ENCODE measurements at places on chromosomes 11 and 22.

DNA sequence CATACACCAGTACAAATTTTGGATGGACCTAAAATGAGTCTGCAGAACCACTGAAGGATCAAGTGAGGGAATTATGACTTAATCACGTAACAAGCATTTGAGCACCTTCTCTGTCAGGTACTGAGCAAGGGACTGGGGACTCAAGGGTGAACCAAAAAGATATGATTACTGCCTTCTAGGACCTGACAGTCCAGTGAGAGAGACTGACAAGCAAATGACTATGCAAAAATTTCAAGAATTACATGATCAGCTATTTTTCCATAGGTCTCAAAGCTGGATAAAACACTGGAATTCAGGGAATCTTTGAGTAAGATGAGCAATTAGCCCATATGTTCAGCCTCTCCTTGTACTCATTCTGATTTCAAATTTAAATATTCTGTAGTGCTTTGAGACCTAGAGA lies 5.2 kb upstream of the STT3A start:
- no peak for DNase-seq

DNA sequence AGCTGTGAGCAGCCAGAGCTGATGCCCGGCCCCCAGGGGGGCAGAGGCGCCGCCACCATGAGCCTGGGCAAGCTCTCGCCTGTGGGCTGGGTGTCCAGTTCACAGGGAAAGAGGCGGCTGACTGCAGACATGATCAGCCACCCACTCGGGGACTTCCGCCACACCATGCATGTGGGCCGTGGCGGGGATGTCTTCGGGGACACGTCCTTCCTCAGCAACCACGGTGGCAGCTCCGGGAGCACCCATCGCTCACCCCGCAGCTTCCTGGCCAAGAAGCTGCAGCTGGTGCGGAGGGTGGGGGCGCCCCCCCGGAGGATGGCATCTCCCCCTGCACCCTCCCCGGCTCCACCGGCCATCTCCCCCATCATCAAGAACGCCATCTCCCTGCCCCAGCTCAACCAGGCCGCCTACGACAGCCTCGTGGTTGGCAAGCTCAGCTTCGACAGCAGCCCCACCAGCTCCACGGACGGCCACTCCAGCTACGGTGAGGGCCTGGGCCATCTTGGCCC lies 6.1 kb downstream of the CDC42EP1 start:
- no peak for DNase-seq

GRCh38 chr22:31544481-31545480 lies 48.4 kb downstream of the SFI1 start:
- no peak for DNase-seq

DNA sequence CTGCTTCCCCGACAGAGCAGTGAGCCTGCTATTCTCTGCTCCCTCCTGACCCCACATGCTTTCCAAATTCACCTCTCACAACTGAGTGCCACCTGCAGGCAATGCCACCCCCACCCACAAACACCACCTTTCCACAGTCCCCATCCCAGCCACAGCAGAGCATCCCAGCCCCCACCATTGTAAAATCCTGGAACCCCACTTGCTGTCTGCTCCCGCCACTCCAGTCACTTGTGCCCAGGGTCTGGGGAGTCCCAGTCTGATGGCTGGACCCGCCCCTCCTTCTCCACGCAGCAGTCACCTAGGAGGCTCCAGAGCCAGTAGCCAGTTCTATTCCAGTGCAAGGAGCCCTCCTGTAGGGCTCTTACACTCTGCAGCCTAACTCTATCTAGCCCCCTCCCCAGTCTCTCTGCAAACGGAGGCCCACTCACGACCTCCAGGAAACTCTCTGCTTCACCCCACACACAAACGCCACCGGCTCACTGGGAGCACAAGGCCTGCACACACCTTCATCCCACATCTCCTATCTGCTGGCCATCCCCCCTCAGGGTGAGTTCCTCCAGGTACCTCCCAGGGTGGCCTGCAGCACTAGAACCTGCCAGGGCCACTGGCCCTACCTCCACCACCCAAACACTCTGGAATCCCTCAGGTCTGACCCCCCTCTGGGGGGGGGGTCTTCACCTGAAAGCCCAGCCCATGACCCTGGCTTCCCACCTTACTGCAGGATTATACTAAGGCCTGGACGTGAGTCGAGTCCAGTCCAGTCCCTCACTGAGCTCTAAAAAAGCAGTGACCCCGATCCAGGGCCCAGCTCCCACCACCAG lies 1.4 kb downstream of the GNB1L start:
- DNase-seq = no peak

Measured in stimulated activated CD4-positive, alpha-beta T cell treated with anti-CD3 and anti-CD28 coated beads, Interleukin-15, amount 100 ng/mL, for 1 hour (primary cell).